ENCODE measurements at places on chromosomes 7 and 10.

- DNase-seq: no peak
Measured at GRCh38 chr7:93516834-93517233, 57.7 kb downstream of the CALCR start.

GRCh38 chr7:128937647-128938543 is at the start of gene IRF5:
TSS of gene IRF5 (plus strand) at chr7:128937927. CDS start at chr7:128942082, 4,155 bp downstream.
- no peak for DNase-seq

DNA sequence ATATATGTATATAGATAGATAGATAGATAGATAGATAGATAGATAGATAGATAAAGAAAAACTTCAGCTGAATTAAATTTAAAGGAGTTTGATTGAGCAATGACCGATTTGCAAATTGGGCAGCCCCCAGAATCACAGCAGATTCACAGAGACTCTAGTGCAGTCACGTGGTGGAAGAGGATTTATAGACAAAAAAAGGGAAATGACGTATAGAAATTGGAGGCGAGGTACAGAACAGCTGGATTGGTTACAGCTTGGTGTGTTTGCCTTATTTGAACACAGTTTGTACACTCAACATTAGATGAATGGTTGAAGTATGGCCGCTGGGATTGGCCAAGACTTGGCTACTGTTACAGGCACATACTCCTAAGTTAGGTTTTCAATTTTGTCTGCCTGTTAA is 8.2 kb upstream of the PODXL start:
- no peak for DNase-seq

GRCh38 chr7:69411466-69411865 is 186.8 kb upstream of the AUTS2 start:
- DNase-seq: no peak

DNA sequence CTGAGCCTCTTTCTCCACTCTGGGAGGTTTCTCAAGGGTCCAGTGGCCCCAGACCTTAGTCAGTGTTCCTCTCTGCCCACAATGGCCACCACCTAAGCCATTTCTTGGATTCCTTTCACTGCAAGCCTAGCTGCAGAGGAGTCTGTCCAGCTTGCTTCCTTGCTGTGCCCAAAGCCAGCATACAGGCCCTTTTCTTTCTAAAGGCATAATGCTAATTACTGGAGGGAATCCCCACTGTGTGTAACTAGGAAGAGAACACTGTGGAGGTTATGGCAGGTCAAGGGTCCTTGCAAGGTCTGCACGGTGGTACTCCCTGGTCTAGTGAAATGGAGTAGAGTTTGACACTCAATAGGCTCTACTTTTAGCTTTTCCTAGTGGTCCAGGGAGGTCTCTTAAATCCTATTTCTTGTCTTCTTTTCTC is 70.4 kb upstream of the CC2D2B start:
- no peak for DNase-seq

DNA sequence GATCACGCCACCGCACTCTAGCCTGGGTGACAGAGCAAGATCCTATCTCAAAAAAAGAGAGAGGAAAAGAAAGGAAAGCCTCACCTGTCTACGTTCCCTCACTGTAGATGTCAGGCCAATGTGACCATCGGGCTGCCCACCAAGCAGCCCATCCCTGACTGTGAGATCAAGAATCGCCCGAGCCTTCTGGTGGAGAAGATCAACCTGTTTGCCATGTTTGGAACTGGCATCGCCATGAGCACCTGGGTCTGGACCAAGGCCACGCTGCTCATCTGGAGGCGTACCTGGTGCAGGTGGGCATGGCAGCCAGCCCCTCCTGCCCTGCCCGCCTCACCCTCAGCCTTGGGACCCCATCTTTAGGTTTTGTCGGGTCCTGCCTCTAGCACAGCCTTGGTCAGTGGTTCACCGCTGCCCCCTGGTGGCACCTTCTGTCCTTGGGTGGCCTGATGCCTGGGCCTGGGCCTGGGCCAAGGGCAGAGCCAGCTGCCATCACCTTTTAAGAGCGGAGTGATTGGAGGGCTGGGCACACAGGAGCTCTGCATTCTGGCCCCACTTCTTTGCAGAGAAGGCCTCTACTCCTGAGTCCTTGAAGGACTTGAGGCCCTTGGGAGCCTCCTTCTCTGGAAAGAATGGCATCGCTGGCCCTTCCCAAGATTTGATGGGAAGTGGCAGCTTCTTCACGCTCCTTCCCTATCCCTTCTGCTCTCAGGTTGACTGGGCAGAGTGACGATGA is 14.4 kb upstream of the AHCYL2 start:
- no peak for DNase-seq

DNA sequence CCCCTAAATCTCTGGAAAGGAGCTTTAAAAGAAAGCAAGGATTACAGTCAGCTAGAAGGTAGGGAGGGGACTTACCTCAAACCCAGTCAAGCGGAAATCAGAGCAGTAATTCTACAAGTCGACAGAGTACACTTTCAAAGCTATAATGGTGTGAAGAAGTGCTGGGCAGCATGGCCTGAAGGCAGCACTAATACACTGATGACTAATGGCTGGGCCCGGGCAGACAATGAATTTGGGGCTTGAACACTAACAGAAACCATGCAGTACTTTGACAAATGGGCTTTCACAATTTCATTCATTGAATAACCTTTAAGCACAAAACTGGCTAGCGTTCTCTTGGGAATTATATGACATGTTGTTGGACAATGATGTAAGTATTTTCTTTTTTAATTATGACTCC is 4.7 kb downstream of the GLI3 start:
- no peak for DNase-seq

- DNase-seq: no peak
Measured at GRCh38 chr7:141356161-141356560, 195.0 kb upstream of the AGK start.

DNA sequence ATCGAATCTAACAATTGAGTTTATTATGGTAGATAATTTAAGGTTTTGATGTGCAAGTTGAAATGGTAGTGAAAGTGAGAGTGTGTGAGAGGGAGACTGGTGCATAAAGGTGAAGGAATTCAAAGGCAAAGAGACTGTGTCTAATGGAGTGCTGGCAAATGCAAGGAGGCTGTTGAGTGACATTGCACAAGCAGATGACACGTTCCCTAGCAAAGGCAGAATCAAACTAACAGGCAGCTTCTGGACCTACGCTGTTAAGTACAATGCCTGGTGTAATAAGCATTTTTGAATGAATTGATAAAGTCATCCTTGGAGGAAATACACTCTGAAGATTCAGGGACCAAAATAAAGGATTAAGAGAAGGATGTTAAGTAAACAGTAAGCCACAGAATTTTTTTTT is 11.7 kb upstream of the GPR141 start:
- DNase-seq: no peak

- DNase-seq: no peak
Measured at GRCh38 chr7:36192053-36192824, 39.2 kb downstream of the EEPD1 start.

DNA sequence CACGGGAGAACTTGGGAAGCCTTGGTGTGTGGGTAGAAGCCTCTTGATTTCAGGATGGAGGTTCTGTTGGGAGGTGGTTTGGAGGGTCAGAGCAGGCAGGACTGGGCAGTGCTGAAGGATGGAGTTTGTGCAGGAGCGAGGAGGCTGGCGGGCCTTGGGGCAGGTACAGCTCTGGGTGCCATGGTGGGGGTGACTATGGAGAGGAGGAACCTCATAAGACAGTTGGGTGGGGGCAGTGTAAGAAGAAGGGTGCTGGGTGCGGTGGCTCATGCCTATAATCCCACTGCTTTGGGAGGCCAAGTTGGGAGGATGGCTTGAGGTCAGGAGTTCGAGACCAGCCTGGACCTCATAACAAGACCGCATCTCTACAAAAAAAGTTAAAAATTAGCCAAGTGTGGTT is 54.7 kb upstream of the GTF2IRD1 start:
- no peak for DNase-seq

DNA sequence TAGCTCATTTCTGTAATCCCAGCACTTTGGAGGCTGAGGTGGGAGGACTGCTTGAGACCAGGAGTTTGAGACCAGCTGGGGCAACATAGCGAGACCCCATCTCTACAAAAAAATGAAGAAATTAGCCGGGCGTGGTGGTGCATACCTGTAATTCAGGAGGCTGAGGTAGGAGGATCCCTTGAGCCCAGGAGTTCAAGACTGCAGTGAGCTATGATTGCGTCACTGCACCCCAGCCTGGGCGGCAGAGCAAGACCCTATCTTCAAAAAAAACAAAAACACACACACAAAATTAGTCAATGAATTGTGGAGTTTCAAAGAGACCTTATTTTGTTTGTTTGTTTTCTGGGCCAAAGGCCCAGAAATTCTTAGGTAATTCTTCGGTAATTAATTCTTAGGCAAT is 110.0 kb downstream of the CUX1 start:
- no peak for DNase-seq

GRCh38 chr7:51054231-51054630 is 262.4 kb downstream of the COBL start:
- no peak for DNase-seq

GRCh38 chr10:71217266-71218045 is 5.1 kb downstream of the UNC5B start:
- DNase-seq: no peak

DNA sequence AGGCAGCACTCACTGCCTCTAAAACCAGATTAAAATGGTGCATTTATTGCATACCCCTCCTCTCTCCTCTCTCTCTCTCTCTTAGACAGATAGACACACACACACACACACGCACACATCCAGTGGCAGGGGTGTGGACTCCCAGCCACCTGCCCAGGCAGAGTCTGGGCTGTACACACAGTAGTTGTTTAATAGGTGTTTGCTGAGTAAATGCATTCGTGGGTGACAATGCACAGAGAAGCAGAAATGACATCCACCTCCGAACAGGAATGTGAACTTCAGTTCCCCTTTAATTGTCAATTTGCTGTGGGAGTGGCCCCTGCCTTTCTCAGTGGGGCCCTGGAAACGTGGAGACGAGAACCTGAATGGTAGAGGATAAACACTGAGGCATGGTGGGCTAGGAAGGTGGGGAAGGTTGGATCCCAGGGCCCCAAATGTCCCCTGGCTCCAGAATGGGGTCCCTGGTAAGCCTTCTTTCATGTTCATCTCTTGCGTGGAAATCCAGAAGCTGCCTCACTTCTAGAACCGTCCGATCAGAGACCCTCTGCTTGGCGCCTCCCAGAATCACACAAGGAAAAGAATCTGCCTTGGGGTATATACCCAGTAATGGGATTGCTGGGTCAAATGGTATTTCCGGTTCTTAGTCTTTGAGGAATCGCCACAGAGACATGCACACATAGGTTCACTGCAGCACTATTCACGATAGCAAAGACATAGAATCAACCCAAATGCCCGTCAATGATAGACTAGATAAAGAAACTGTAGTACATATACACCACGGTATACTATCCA is 58.5 kb upstream of the ECHDC3 start:
- no peak for DNase-seq

GRCh38 chr7:157927313-157927925 is 590.6 kb downstream of the DNAJB6 start:
- DNase-seq: no peak

GRCh38 chr10:44801383-44802327 is 109.5 kb upstream of the TMEM72 start:
- no peak for DNase-seq

- no peak for DNase-seq
Measured at GRCh38 chr10:74033702-74034101, 35.8 kb downstream of the VCL start.

DNA sequence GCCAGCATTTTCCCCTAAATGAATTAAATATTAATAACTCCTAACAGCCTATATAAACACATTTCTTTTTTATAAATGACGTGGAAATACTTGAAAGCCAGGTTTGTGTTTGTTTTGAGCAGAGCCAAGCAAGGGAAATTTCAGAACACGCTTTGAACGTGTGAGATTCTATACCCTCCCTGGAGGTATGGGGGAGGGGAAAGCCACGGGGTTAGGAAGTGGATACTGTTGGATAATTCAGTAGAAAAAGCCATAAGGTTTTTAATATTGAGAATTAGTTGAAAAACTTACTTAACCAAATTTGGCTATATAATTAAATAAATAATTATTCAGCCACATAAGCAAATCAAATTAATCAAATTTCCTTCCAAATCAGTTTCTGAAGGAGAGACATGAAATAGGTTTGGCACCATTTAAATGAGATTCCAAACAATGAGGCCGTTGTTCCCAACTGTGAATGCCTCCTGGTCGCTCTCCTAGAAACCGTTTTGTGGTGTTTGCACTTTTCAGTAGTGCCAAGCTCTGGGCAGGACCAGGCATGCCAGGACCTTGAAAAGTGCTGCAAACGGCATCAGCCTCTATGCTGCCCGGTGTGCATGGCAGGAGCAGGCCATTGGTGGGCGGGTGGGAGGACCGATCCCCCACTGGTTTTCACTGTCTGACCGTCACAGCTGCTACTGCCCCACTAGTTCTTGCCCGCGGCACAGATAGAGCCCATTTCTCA is 88.1 kb downstream of the SEPTIN14 start:
- DNase-seq: no peak

- DNase-seq: no peak
Measured at GRCh38 chr10:87761892-87762291, 56.1 kb downstream of the ATAD1 start.

DNA sequence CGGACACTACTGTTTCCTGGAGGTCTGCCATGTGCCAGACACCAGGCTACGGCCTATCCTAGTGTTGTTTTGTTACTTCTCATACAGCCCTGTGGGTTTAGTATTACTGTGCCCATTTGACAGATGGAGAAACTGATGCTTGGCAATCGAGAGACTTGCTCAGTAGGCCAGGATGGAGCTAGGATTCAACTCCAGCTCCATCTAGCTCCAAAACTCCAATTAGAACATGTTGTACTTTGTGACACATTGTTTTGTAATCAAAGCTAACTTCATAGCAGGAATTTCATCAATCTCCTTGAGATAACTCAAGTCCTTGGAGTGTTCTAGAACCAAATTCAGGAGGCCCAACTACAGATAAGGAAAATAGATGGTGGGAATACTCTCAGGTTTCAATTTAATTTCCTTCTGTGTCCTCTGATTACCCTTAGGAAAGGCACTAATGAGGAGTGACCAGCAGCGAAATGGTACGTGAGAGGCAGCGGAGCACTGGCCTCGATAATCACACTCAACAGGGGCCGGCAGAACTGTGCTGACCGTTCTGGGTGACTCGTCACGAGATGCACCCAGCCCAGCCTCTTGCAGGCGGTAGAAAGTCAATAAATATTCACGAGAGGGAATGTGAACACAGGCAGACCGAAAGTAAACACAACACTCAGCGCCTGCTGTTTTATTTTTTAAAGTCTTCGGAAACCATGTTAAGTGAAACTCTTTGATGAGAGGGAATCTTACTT is 269.6 kb upstream of the NEBL start:
- no peak for DNase-seq

DNA sequence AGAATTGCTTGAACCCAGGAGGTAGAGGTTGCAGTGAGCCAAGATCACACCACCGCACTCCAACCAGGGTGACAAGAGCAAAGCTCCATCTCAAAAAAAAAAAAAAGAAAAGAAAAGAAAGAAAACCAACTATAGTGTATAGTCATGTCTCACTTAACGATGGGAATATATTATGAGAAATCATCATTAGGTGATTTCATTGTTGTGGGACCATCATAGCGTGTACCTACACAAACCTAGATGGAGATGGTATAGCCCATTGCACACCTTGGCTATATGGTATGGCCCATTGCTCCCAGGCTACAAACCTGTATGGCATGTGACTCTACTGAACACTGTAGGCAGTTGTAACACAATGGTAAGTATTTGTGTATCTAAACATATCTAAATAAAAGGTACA is 8.5 kb upstream of the GALNT11 start:
- no peak for DNase-seq

GRCh38 chr10:100775386-100775785 is 30.0 kb downstream of the PAX2 start:
- no peak for DNase-seq

All from NCI-H187 treated with DMSO at 0.1 percent for 48 hours (cell line).